HEK293T (cell line): ENCODE measurements at places on chromosomes 2 and 18.

GRCh38 chr2:75311993-75312392, 112.7 kb upstream of the TACR1 start:
- peak; percentile 36 for DNase-seq

- DNase-seq: no peak
These were observed 89.7 kb upstream of the CXCR4 start for GRCh38 chr2:136207665-136208064.

DNA sequence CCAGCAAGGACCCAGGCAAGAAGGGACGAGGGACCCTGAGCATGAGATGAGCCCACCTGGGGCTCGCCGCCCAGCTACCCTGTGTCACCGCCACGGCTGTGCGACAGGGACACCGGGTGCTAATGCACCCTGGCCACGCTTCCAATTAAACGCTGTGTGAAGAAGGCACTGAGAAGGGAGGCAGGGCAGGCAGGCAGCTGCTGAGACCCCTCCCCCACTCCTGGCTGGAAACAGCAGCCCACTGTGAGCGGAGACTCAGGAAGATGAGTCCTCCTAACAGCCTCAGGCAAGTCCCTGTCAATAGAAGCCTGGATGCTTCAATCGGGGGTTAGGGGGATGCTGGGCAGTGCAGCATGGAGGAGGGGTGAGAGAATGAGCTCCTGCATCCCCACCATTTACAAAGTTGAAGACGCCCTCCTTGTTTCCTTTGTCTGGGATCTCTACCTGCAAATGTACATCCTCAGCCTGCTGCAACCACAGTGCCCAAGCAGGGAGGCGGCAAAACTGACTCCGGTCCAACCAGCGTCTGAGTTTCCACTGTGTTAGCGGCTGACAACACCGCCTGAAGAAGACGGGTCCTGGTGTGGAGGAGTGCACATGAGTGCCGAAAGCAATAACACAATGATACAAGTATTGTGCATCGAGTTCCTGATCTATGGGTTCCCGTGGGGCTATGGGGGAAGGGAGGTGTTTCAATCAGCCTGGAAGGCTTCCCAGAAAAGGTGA, 12.8 kb downstream of the TMEM163 start:
- DNase-seq: no peak

DNA sequence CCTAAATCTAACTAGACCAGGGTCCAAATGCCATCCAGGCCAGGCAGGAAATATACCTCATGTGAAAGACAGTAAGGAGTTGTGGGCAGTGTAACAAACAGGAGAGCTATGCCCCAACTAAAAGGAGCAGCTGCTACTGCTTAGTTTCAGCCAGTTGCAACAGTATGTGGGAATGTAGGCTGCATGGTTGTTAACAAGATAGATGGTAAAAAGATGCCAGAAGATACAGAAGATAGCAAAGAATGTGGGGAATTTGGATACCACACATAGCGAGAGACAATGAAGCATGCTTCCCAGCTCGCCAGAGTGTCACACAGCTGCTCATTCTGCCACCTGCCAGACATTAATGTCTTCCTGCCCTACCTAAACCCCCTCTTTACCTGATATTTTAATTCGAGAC, 39.4 kb upstream of the CYBRD1 start:
- no peak for DNase-seq

- no peak for DNase-seq
These were observed 5.0 kb upstream of the ATP9B start for GRCh38 chr18:79064228-79064627.

- no peak for DNase-seq
These were observed 38.5 kb upstream of the ODC1 start for GRCh38 chr2:10486601-10487079.

DNA sequence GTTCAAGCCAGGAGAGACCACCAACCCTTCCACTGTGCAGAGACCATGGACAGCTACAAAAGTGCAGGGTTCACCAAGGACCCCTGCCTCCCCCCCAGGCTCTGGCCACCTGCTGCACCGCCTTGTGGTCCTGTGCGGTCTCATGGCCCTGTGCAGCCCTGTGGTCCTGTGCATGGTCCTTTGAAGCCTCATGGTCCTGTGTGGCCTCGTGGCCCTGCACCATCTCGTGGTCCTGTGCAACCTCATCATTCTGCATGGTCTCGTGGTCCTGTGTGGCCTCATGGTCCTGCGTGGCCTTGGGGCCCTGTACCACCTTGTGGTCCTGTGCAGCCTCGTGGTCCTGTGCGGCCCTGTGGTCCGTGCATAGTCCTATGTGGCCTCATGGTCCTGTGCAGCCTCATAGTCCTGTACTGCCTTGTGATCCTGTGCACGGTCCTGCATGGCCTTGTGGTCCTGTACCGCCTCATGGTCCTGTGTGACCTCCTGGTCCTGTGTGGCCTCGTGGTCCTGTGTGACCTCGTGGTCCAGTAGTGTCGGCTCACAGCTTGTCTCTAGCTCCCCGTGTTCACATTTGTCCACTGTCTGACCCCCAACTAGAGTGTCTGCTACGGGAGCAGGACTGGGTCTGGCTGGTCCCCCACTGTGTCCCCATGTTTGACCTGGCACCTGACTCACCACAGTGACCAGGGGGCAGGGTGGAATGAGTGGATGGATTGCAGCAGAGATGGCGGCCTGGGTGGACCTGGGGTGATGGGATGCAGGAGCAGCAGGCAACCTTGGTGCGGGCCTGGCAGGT, 20.0 kb upstream of the OTOS start:
- no peak for DNase-seq

GRCh38 chr2:9440058-9440727, 16.7 kb downstream of the CPSF3 start:
- no peak for DNase-seq

DNA sequence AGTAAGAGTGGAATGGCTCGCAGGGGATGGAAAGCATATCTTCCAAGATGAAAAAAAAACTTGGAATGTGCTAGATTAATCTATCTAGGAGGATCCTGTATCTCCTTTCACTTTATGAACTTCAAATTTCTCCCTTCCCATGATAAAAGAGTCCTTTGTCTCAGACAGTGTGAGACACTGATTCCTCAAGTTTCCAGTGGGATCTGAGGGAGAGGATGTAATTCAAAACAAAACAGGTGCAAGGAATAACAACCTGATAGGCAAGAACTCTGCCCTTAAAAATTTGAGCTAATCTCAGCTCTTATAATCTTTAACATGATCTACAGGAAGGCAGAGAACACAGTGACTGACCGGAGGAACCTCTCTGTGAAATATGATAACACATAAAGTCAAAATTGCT, 162.0 kb upstream of the ZFP36L2 start:
- DNase-seq: no peak

- no peak for DNase-seq
These were observed 66.2 kb downstream of the ROCK2 start for GRCh38 chr2:11278219-11278618.
